ENCODE measurements at places on chromosomes 4 and X.

GRCh38 chr4:10462876-10463275, 5.7 kb upstream of the ZNF518B start:
- DNase-seq, result no peak

GRCh38 chrX:86379209-86379608, 231.0 kb downstream of the DACH2 start:
- no peak for DNase-seq

DNA sequence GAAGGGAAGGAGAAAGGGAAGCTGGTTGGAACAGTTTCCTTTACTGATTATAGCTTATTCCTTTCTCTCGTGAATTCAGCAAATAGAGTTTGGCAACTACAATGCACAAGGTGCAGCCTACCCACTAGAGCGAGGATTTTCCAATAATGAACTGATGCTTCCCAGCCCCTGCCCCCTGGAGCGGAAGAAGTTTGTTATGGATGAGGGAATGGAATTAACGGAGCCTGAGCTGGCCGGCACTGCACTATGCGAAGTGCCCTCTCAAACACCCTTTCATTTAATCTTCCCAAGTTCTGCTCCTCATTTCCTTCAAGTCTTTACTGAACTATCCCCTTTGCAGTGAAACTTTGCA, 42.5 kb upstream of the CBR4 start:
- DNase-seq, result no peak

GRCh38 chr4:7392438-7393421, 42.0 kb downstream of the PSAPL1 start:
- no peak for DNase-seq

GRCh38 chr4:34422472-34423175, 1821.7 kb downstream of the ARAP2 start:
- DNase-seq, result no peak

GRCh38 chr4:161457906-161458305, 705.9 kb downstream of the FSTL5 start:
- no peak for DNase-seq

- no peak for DNase-seq
Measured at GRCh38 chr4:82469791-82470345, 39.5 kb downstream of the ENOPH1 start.

GRCh38 chr4:165651901-165652300, 221.1 kb upstream of the TLL1 start:
- no peak for DNase-seq

GRCh38 chr4:93414041-93414550, 414.5 kb upstream of the ATOH1 start:
- DNase-seq, result no peak

DNA sequence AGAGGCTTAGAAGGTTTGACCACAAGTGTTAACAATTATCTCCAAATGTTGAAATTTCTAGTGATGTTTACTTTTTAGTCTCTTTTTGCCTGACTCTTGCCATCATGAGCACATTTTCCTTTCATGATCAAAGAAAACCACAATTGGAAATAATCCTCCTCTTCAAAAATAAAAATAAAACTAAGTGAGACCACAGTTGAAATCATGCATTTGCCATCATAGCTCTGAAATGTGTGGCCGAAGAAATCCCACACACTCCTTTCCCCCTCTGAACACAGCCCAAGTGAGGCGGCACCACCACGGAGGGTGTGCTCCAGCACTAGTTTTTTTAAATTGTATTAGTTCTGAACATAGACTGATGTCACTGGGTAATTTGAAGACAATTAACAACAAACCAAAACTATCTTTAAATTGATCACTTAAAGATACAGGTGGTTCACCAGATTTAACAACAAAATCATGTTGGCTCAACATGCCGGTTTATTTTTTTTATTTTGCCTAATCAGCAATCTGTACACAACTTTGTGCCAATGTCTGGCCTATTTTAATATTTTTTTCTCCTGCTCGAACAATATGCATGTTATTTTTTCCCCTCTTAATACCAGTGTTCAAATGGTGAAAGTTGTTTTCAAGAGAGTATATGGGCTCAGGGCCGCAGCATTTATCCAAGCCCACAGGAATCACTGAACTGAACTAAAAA, 17.6 kb downstream of the APBB2 start:
- no peak for DNase-seq

DNA sequence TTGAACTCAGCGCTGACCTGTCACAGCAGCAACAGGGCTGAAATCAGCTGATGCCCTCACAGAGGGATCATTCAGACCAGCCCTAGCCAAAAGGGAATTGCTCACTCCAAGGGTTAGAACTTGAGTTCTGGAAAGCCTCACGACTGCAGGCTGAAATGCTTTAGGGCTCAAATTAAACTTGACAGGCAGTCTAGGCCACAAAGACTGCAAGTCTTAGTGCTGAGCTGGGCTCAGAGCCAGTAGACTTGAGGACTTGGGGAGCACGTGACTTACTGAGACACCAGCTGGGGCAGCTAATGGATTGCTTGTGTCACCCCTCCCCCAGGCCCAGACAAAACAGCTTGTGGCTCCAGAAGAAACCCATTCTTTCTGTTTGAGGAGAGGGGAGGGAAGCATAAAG, 119.0 kb upstream of the SLC6A14 start:
- no peak for DNase-seq

- DNase-seq, result no peak
Measured at GRCh38 chrX:7127056-7127455, 20.5 kb upstream of the STS start.

- no peak for DNase-seq
Measured at GRCh38 chrX:150038315-150038714, 100.0 kb upstream of the EOLA2 start.

GRCh38 chrX:13014111-13015096, 30.0 kb downstream of the FAM9C start:
- DNase-seq, result no peak

DNA sequence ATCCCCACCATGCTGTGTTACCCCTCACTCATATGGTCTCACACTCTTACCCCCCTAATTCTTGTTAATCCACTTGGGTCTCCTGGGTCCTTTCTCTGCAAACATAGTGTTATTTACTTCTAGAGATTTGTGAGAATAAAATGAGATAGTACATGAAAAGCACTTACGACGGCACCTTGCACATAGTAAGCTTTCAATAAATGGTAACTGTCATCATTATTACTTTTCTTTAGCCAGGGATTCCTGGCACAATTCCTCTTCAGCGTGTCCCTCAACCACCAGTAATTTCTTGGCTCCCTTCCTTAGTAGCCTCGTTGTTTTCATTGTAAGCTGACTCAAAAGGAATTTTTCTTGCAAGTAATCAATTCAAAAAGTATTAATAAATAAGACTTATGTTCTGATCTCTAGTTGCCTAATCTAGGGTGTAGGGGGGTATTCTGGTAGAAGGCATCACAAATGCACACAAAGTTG, 30.1 kb upstream of the RBMX start:
- DNase-seq, result no peak

GRCh38 chrX:30733852-30734660, 80.8 kb downstream of the GK start:
- no peak for DNase-seq

GRCh38 chrX:79325263-79325958, 41.7 kb downstream of the ITM2A start:
- no peak for DNase-seq

- no peak for DNase-seq
Measured at GRCh38 chrX:155779831-155780230, 101.3 kb upstream of the VAMP7 start.

GRCh38 chr4:18405054-18405453, 383.5 kb upstream of the LCORL start:
- no peak for DNase-seq

DNA sequence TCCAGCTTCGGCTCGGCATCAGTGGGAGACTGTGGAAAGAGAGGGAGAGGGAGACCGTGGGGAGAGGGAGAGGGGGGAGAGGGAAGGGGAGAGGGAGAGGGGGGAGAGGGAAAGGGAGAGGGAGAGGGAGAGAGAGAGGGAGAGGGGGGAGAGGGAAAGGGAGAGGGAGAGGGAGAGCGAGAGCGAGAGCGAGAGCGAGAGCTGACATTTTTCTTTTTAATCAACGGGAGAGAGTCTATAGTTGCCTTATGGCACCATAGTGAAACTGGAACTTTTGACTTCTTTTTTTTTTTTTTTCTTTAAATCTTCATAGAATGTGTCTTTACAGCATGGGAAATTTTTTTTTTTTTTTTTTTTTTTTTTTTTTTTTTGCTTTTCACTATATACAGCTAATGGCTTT, 94.7 kb upstream of the NUDT6 start:
- no peak for DNase-seq

GRCh38 chrX:3388457-3388856, 42.0 kb upstream of the MXRA5 start:
- DNase-seq, result no peak

GRCh38 chrX:102712216-102712966, at the start of gene GPRASP2:
Gene GPRASP2, plus strand, starts transcription at chrX:102712448. Its CDS starts 2,422 bp downstream, at chrX:102714870.
- no peak for DNase-seq

DNA sequence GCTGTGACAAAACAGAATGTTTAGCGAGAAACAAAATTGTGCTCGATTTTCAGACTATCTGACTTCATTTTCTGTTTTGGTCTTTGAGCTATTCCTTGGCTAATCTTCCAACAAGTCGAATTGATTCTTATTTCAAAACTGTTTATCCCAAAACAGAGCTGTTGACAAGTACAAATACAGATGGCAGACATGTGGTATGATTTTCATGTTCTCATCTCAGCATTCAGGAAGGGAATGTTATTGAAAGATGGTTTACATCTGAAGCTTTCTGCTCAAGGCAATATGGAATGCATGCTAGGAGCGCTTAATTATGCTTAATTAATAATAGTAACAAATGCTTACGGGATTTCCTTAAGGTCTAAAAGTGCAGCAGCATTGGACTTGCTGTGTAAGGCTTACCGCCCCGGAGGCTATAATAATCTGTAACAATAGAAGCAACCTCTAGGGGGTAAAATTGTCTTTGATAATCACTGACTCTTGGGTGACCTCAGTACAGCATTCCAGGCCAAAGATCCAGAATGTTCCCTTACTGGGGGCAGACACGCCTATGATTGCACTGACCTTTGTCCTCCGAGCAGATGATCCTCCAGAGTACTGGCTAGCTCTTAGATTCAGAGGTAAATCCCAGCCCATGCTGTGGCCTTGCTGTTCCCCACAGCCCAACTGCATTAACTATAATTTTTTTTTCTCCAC, 16.4 kb downstream of the LSM6 start:
- DNase-seq, result no peak

DNA sequence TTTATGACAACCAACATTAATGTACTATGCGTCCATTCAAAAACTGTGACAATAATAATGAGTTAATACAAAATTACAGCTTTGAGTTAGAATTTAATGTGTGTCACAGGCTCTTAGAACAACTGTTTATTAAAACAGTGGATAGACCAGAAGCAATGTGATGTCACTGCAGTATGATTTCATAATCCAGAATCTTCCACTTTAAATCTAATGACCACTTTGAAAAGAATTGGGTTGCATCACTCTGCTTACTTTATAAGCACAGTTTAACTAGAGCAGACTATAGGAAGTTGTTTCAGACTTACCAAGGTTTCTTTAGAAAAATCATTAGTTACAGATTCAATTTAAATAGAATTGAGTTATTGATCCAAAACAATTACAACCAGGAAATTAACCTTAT, 758.5 kb downstream of the KCTD8 start:
- DNase-seq, result no peak

DNA sequence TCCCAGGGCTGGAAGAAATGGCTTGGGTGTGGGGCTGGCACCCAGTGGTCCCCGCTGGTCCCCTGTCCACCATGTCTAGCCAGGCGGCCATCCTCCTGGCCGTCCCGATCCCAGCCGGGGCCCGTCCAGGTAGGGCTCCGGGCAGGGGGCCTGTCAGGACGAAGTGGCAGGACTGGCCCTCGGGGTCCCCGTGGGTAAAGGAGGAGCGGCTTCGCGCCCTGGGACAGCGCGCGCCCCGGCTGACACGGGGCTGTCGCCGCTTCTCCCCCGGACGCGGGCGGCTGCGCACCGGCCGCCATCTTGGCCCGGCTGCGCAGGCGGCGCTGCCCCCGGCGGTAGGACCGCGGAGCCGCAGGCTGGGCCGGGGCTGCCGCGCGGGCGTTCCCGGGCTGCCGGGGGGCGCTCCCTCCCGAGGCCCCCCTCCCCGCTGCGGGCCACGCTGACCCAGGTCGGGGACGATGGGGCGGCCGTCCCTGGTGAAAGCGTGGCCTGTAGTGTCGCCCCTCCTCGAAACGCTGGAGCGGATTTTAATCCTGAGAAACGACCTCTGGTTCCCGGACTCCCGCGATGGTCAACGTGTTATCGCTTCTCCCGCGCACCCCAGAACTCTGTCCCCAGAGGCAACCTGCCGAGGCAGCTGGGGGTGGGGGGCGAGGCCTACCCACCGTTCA, 60.4 kb upstream of the BCOR start:
- DNase-seq, result no peak

DNA sequence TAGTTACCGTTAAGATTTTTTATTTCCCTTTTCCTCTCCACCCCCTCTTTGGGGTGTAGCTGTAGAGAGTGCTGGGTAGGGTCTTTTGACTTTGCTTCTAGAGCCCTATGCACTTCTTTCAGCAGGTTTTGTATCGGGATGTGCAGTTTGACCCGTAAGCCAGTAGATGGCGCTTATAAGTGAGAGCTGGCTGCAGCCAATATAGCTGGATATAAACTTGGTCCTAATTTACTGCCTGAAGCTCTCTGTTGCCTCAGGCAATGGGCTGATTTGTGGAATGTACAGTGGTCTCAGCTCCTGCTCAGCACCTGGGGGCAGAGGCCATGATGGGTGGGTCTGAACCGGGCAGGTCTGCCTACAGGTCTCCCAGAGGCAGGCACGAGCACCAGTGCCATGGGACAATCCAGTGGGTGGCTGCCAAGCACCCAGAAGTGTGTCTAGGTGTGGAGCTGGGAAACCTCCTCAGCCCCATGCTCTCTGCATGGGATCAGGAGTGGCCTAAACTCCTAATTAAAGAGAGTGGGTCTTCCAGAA, 146.5 kb downstream of the SPANXN1 start:
- no peak for DNase-seq

DNA sequence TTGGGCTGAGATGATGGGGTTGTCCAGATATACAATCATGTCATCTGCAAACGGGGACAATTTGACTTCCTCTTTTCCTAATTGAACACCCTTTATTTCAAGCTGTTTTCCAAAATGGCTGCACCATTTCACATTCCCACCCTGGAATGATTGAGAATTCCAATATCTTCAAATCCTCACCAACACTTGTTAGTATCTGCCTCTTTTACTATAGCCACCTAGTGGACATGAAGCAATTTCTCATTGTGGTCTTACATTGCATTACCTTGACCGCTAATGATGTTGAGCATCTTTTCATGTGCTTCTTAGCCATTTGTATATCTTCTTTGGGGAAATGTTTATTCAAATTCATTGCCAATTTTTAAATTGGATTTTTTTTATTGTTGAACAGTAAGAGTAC, 364.8 kb downstream of the SMARCA1 start:
- DNase-seq, result no peak

GRCh38 chr4:39699687-39700409, 1.9 kb downstream of the UBE2K start:
- no peak for DNase-seq

GRCh38 chr4:176191974-176192373, 3.4 kb downstream of the SPATA4 start:
- no peak for DNase-seq

GRCh38 chr4:143046454-143046853, 138.3 kb upstream of the USP38 start:
- no peak for DNase-seq

GRCh38 chr4:52099860-52100461, 48.9 kb downstream of the SPATA18 start:
- no peak for DNase-seq

GRCh38 chrX:120549483-120550452, 11.0 kb downstream of the CUL4B start:
- DNase-seq, result no peak
